Skin of body (tissue), 3 donors: ENCODE measurements at places on chromosomes 7 and 10. TPM values are rescaled to one million over a fixed set of nuclear protein-coding genes. Genes with fewer than 3 reads are reported as not detected.
A peak's percentile ranks its signal among the peaks of the same experiment; 100 is the strongest.

- DNase-seq = no peak
These were observed 5.3 kb downstream of the BMI1 start for GRCh38 chr10:22326145-22326702.

DNA sequence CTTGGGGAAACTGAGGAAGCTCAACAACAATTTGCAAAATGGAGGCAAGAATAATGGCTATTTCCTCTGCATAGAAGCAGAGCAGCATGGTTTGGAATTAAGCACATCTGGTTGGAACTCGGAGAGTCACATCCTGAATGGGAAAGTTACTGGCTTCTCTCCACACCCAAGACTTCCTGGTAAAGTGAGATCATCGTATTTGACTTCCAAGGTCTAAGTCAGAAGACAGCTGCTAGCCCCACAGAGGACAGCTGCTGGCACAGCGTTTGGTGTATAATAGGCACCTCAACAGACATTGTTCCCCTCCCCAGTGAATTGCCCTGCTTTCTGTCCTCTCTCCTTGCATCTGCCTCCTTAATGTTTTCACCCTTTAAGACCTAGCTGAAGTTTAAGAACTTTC lies 37.0 kb upstream of the NRF1 start:
- DNase-seq = peak; percentile 68

DNA sequence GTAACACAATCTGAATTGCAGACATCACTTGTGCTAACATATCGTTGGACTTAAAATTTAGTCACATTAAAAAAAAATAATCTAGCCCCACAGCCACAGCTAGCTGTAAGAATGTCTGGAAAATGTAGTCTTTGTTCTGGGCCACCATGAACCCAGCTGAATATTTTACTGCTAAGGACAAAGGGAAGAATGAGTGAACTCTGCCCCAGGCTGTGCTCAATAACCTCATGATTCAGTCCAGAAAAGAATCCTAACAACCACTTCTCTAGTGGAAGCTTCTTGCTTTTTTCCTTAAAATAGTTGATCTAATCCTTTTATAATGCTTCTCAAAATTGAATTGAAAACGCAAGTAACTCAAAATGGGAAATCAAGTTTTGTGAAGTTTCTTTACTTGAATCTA lies 25.6 kb upstream of the SOSTDC1 start:
- DNase-seq = no peak

DNA sequence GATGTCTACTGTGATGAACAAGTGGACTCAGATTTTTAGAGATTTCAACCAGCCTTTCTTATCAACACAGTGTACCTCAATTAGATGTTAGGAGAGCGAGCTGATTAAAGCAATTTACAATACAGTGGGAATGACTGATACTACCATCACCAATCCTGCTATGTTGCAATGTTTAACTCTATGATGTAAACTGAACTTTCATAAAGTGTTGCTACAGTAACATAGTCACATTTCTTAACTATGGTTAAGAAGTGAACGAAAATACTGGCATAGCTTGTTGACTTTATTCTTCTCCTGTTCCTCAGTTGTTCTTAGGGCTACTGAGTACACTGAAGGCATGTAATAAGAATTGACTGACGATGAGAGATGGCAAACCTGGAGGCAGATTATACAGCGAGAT lies 139.8 kb downstream of the MYOF start:
- no peak for DNase-seq

DNA sequence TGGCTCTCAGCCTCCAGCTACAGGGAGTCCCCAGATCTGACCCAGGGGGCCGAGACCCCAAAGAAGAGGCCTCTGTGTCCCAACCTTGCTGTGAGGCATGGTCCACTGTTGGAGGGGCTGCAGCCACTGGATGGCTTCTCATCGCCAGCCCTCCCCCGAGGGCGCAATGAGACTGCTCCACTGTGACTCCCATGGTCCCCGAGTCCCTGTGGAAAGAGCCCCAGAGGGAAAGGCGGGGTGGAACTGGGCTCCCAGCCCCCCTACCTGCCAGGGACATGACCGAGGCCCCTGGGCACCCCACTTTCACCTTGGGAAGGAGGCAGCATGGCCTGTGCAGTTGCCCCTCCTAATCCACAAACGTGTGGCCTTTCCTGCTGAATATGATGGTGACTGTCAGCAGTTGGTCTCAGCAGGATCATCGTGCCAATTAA lies 33.5 kb upstream of the RET start:
- no peak for DNase-seq

GRCh38 chr7:15669443-15670090 lies 16.9 kb downstream of the MEOX2 start:
- DNase-seq = no peak

DNA sequence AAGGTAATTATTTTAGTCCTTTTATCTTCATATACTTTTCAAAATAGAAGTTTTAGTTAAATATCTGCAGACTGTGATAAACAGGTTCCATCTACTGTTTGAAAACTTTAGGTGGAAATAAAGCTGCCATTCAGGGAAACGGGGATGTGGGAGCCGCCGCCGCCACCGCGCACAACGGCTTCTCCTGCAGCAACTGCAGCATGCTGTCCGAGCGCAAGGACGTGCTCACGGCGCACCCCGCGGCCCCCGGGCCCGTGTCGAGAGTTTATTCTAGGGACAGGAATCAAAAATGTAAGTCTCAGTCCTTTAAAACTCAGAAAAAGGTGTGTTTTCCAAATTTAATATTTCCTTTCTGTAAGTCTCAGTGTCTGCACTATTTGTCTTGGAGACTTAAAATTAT lies 11.0 kb downstream of the SUN1 start:
- no peak for DNase-seq

DNA sequence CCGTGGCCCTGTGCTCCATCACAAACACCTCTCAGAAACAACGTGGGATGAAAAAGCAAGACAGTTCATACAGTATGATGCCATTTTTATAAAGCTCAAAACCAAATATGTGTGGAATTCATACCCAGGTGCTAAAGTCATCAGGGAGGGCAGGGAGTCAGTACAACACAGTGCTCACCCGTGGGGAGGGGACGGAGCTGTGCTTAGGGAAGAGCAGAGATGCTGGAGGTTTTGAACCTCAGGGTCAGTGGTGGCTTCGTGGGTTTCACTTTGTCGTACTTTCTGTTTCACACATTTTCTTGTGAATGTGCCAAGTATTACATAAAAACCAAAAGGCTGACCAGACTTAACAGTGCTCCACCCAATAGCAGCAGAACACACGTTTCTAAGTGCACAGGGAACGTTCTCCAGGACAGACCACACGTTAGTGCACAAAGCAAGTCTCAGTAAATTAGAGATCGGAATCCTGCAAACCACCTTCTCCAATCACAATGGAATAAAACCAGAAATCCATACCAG lies 21.2 kb downstream of the ZMIZ2 start:
- no peak for DNase-seq

DNA sequence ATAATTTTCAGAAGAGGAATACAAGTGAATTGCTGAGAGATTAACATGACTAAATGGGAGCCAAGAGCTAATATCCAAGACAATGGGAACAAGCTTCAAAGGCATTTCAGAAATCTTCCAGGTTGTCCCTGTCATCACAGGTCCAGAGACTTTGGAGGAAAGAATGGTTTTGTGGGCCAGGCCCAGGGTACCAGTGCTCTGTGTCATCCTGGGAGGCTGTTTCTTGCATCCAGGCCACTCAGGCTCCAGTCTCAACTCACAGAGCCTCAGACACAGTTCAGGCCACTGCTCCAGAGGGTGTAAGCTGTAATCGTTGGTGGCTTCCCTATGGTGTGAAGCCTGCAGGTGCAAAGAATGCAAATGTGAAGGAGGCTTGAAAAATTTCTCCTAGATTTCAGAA lies 170.4 kb upstream of the NRG3 start:
- no peak for DNase-seq

GRCh38 chr7:138608275-138608674 lies 92.9 kb downstream of the SVOPL start:
- DNase-seq = no peak

GRCh38 chr10:35424680-35425285 lies 88.5 kb downstream of the CCNY start:
- no peak for DNase-seq

- DNase-seq = no peak
These were observed 127.8 kb upstream of the PPIF start for GRCh38 chr10:79219322-79219957.

DNA sequence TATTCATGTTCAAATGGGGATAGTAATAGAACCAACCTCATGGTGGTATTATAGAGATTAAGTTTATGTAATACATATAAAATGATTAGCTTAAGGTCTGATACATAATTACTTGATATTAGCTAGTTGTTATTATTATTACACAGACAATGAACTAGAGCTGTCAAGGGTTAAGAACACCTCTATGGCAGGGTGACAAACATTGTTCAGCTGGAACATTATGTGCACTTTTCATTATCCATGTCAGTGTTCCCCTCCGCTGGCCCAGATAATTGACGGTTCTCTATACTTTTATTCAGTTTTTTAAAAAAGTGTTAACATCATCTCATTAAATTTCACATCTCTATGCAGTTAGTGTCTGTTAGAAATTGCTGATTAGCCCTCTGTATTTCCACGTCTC lies 142.1 kb downstream of the CDK14 start:
- DNase-seq = no peak

DNA sequence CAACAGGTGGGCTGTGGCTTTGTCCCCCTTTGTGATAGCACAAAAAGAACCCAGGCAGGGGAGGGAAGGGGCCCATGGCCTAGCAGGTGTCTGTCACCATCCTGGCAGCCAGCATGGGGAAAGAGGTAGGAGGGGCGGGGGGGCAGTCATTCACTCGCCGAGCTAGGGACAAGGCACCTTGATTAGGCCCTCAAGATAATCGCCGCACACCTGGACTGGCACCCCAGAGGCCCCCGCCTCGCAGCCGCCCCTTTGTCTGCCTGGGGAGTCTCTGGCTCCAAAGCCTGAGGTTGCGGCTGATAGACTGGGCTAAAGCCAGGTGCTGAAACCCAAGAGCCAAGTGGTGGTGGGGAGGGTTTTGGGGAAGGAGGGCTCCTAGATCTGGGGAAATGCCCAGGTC lies 151.2 kb upstream of the PCBD1 start:
- DNase-seq = no peak

DNA sequence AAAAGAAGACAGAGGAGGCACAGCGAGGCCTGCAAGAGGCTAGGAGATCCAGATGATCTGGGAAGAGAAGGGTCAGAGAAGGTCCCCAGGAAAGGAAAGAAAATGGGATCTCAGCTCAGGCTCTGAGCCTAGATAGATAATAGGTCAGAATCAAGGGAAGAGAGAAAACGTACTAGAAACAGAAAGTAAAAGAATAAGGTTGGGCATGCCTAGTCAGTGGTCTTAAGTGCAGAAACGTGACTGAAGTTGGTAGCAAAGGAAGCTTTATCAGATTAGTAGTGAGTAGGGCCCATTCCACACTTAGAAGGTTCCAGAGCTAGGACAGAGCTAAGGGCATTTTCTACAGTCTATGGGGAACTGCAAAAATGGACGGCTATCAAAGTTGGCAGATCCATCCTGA lies 84.8 kb upstream of the ASAH2 start:
- DNase-seq = no peak

DNA sequence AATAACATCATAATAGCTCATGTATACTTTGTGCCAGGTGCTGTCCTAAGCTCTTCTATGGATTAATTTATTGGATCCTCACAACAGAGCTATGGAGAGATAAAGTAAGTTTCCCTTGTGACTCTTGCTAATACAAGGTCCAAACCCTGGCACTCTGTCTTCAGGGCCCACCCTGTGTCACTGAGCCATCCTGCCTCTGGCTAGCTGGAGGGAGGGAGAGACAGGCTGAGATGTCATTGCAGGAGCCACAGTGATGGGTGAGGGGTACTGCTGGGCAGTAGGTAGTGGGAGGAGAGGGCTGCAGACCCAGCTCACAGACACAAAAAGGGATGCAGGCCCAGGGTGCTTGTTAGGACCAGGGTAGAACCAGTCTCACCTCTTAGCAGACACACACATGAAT lies 16.9 kb downstream of the GCK start:
- no peak for DNase-seq

DNA sequence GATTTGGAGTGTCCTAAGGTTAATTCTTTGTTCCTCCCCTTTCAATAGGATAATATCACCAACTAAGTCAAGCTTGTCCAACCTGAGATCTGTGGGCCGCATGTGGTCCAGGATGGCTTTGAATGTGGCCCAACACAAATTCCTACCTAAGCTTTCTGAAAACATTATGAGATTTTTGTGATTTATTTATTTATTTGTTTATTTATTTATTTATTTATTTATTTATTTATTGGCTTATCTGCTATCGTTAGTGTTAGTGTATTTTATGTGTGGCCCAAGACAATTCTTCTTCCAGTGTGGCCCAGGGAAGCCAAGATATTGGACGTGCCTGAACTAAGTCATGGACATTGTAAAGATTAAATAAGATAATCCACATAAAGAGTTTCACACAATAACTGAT lies 446.0 kb downstream of the PARD3 start:
- DNase-seq = no peak

DNA sequence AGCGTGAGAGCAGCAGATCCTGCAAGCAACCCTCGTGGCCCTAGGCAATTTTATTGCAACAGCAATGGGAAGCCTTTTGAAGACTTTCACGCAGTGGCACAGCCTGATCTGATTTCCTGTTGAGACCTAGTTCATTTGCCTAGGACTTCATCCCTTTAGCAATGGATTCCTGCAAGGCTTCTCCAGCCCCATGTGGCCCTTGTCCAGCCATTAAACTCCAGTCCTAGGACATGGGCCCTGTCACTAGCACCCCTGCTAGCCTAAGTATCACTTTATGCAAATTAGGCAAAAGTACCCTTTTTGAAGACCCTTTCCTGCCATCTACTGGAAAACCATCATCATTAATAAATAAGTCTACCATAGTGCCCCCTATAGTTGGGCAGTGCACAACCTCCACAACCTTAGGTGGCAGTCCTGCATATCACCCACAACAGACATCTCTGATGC lies 379.4 kb downstream of the GALNT17 start:
- no peak for DNase-seq

GRCh38 chr7:159098424-159098786 lies 46.3 kb downstream of the VIPR2 start:
- DNase-seq = no peak

Gene GTF2IRD1
- total RNA-seq = 18.1 TPM

Gene LRRD1
- 0.30 TPM for total RNA-seq

Gene LEP
- total RNA-seq = 0.59 TPM

Gene ANKRD61
- not detected for total RNA-seq

Gene GATA3
- 16.0 TPM for total RNA-seq

Gene CALN1
- 2.6 TPM for total RNA-seq

Gene ASZ1
- not detected for total RNA-seq

Gene ATP6V0A4
- total RNA-seq = 4.1 TPM

Gene MUC3A
- not detected for total RNA-seq

Gene MICALL2
- total RNA-seq = 5.7 TPM

Gene PNLIP
- total RNA-seq = 1.4 TPM

Gene ZC3HAV1
- total RNA-seq = 20.9 TPM

Gene YAE1
- total RNA-seq = 27.2 TPM
